Hematopoietic multipotent progenitor cell treated with erythropoietin and hydrocortisone succinate and interleukin-3 and kit ligand, for 15 days (in vitro differentiated cells): ENCODE measurements at places on chromosomes 1 and 21.

DNA sequence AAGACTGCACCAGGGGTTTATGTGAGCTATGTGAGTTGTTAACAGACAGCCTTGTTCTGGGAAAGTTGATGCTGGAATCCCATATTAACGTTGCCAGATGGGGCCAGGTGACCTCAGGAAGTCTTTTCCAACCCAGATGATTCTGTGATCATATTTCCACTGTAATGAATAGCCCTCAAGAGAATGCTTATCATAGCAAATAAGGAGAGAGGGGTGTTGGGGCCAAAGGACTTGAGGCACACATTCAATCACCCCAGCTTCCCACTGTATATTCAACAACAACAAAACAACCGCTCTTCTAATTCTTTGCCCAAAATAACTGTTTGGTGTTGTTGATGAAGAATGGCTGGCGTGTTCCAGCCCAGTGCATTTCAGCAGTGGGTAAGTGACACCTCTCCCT is 14.1 kb downstream of the ZNF697 start:
- no peak for DNase-seq

- no peak for DNase-seq
These were observed 241.1 kb upstream of the KIAA0040 start for GRCh38 chr1:175433532-175434282.

DNA sequence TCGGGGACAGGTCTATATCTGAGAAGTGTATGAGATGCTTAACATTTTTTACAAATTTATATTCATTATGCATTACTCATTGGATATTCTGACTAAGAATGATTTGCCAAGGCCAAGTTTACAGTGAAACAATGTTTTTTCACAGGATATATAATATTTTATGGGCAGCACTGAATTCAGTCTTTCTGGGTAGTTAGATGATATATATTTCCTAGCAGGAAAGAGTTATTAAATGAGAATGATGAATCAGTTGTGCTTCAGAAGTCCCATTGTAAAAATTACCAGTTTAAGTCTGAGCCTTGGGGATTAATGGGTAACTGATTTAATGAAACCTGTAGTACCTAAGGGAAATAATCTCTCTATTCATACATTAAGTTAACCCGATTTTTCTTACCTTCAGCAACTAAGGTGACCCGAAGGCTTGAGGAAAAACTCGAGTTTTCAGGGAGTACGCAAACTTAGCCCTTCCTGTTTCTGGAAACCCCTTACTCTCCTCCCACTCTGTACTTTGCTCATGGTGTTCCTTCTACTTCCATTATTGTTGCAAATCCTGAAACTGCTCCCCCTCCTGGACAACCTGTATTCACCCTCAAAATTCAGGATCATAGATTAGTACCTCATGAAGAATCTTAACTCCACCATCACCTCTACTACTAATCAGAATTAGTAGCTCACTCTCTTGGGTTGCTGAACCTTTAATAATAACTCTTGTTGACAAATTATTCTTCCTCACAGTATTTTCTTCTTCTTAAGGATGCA is 135.1 kb downstream of the AK5 start:
- DNase-seq = peak; percentile 4

GRCh38 chr1:164578479-164579200 is 19.7 kb downstream of the PBX1 start:
- DNase-seq = no peak

- DNase-seq = no peak
These were observed 8.6 kb downstream of the CACNA1S start for GRCh38 chr1:201103666-201104065.

- DNase-seq = peak; percentile 19
These were observed 884 bp upstream of the LRRC8C start for GRCh38 chr1:89631816-89632656.

- no peak for DNase-seq
These were observed 52.6 kb downstream of the MT1HL1 start for GRCh38 chr1:236951672-236952071.

GRCh38 chr1:110051262-110051648 is 16.8 kb downstream of the STRIP1 start:
- no peak for DNase-seq

DNA sequence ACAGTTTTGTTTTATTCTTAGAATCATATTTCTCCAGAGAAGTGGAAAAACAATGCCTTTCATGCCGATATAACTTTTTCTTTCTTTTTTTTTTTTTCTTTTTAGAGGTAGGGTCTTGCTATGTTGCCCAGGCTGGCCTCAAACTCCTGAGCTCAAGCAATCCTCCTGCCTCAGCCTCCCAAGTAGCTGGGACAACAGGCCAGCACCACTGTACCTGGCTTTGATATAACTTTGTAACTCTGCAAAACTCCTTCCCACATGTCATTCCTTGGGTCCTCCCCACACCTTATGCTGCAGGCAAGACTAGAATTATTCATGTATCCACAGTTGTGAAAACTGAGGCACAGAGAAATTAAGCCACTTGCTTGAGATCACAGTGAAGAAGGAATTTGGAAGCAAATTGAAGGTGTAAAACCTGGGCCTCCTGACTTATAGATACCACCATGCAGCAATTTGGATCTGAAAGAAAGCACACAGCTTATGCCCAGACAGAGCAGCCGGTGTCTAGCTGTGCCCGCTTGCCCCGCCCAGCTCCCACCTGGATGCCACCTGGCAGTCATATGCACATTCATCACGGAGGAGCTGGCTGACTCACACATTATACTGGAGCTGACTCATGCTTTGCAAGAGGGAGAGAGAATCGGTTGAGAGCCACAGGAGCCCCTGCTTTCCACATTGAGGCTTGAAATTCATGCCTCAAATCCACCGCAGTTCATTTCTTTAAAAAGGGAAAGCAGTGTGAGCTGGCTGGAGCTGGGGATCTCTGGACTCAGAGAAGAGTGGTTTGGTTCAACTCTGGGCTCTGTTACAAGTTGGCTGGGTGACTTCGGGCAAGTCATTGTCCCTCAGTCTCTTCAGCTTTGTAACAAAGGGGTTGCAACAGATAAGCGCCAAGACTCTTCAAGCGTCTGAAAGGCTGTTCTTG is 8.3 kb upstream of the SLC2A1 start:
- DNase-seq = peak; percentile 88

DNA sequence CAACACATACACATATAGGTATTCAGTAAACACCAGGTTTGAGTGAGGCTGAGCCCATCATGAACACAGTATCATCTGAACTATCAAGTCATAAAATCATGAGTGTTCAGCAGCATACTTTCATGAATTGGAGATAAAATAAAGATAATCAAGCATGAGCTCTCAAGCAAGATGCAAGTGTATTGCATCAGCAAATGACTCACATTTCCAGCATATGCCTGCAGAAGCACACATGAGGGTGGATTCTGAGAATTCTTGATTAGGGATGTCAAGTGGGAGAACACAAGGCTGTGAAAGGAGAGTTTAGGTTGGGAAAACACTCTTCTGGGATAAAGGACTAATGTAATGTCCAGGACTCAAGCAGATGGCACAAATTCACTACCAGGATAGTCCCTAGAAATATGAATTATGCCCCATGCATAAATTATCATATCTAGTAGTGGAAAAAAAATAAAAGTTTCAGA is 299.2 kb downstream of the SRGAP2C start:
- no peak for DNase-seq

- no peak for DNase-seq
These were observed 1.2 kb downstream of the TNFRSF8 start for GRCh38 chr1:12064073-12064969.

GRCh38 chr1:7583291-7584096 is 187.6 kb upstream of the VAMP3 start:
- DNase-seq = no peak

- DNase-seq = no peak
These were observed 205.7 kb upstream of the RRP15 start for GRCh38 chr1:218079347-218079746.

GRCh38 chr1:55215194-55216021 is at the start of gene USP24:
Gene USP24 (minus strand): TSS chr1:55215364. CDS start chr1:55215113, 251 bp downstream.
- peak; percentile 86 for DNase-seq

GRCh38 chr1:111172463-111172862 is 28.0 kb downstream of the DENND2D start:
- peak; percentile 8 for DNase-seq

DNA sequence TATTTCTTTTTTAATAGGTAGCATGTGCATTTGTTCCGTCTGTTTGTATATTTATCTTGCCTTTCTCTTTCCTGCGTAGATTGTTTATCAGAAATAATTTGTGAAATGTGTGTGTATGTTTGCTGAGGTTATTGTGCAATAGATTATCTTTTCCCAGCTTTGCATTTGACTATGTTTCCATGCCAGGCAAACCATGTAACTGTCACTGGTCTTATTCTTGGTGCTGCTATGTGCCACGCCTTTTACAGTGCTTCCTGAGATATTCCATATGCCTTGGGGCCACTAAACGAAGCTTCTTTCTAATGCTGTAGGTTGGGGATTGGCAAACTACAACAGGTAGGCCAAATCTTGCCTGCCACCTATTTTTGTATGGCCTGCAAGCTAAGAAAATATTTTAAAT is 598.8 kb downstream of the PLPP3 start:
- DNase-seq = no peak
